ENCODE measurements at places on chromosomes 12 and 14.
A peak's percentile ranks its signal among the peaks of the same experiment; 100 is the strongest.

- DNase-seq: peak; percentile 85
Measured at GRCh38 chr12:11795913-11796459, 146.5 kb downstream of the ETV6 start.

DNA sequence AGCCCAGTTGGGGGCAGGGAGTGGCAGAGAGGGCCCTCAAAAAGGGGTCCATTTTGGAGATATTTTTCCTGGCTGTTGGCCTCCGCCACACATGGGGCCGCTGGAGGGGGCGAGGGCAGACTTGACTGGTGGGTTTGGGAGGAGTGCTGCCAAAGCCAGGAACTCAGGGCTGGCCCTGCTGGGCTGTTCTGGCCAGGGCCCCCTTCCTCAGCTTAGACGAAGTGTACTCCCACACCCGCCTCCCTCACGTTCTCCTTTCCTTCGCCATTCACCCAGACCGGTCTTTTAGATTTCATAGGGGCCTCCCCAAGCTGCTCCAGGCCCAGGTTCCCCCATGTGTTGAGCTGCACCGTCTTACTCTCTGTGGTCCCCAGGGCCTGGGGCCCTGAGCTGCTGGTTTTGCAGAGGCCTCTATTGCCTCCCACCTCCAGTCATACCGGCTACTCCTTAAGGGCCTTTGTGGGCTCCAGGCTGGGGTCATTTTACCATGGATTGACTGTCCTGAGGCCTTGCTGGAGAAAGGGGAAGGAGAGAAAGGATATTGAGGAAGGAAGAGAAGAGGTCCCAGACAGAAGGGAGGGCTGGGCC is 1.3 kb downstream of the KRT7 start:
- DNase-seq: no peak

DNA sequence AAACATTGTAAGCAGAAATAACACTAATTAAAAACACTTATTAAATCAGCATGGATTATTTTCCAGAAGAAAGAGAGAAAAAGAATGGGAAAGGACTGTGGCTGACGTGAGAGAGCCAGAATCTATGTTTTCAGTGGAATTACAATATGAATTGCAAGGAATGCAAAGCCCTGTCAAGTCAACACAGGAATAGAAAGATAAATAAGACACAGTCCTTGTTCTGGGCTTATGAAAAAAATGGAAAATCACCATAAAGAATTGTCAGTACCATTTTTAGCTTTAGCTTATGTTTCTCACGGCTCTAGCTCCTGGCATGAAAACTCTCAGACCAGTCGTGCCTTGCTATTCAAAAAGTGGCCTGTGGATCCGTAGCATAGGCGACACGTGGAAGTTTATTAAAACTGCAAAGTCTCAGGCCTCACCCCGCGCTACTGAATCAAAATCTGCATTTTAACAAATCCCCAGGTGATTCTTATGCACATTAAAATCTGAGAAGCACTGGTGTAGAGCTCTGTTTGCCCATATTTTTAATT is 549.1 kb downstream of the RPS29 start:
- DNase-seq: no peak

DNA sequence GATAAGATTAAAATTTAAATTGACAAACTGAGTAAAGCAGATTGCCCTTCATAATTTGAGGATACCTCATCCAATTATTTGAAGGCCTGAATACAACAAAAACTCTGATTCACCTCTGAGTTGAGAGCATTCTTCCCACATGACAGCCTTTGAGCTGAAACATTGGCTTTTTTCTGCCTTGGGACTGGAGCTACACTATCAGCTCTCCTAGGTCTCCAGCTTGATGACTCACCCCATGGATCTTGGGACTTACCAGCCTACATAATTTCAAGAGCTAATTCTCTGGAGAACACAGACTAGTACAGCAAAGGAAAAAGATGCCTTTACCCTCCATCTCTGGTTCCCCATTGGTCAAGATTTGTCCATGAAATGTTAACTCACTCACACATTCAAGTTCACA is 555.1 kb downstream of the FOXG1 start:
- DNase-seq: peak; percentile 73

- DNase-seq: peak; percentile 73
Measured at GRCh38 chr12:78441737-78442453, 422.7 kb upstream of the SYT1 start.

GRCh38 chr14:28307506-28307905 is 459.1 kb upstream of the FOXG1 start:
- DNase-seq: no peak

DNA sequence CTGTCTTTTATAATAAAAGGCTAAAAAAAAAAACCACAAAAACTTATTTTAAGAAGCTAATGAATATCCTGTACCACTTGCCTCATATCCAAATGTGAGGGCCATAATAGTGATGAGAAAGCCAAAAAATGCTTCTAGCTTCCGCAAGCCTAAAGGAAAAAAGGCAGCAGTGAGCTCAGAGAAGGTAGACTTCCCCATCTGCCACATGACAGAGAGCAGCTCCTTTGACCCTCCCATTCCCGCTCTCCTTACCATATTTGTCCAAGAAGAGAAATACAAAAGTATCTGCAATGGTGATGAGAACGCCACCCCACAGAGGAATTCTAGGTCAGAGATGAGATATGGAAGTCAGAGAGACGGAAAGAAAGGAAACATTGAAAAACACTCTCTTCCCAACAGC is 27.1 kb downstream of the SLC11A2 start:
- DNase-seq: no peak

GRCh38 chr12:118922405-118922804 is 58.9 kb upstream of the SRRM4 start:
- no peak for DNase-seq

- DNase-seq: peak; percentile 49
Measured at GRCh38 chr12:93892423-93893268, 215.5 kb downstream of the CRADD start.

DNA sequence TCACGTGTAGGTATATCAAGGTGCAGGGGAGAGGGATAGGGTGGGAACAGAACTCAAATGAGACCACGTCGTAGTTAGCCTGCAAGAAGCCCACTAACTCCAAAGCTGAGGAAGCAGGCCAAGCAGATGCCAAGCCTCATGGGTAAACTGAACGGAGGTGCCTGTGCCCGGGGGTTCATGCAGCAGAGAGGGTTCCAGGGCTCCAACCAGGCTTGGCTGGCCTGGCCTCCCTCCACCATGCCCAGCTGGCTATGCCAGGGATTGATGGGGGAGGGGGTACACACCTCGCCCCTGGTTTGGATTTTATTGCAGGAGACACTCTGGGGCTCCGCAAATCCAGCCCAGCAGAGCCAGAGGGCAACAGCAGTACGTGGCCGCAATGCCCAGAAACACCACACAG is 27.3 kb downstream of the PXN start:
- no peak for DNase-seq

DNA sequence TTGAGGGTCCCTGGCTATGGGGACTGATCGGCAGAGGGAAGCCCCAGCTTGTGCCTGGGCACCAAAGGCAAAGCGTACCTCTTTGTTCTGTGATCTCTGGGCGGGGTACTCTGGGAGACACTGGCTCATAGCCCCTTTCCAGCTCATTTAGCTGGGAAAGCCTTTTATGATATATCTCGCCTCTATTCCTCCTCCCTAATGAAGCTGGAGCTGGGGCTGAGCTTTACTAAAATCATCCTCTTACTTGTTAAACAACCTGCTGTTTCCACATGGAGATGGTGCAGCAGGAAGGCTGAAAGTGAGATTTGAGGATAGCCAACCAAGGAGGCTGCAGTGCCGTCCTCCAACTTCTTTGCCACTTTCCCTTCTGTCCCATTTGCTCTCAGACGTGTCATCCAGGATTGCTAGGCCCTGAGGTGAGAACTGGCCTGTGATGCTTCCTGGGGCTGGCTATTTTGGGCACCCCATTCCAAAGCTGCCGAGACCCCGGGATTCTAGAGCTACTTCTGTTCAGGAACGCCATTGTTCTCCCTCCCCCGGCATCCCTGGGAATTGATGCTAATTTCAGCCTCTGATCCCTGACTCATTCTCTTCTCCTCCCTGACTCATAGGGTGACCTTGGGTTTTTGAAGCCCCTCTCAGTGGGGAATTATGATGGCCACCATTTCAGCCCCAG is 16.0 kb downstream of the PDE1B start:
- no peak for DNase-seq

GRCh38 chr12:31118347-31119191 is 44.9 kb downstream of the DDX11 start:
- no peak for DNase-seq

GRCh38 chr12:127178052-127178451 is 1088.9 kb upstream of the TMEM132C start:
- no peak for DNase-seq

DNA sequence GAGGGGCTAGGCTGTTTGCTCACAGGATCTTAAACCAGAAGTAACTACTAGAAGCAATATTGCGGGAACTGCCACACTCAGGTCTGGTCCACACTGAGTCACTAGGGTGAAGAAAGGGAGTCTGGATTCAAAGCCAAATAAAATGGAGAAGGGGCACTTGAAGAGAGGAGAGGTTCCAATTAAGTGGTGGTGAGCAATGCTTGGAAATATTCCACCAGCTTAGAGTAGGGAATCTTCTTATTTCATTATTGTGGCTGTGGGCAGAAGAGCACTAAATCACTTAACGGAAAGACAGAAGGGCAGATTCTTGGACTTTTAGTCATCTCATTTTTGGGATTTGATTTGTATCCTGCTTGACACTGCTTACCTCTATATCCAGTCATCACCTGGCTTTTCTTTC is 48.6 kb upstream of the PPP1R12A start:
- DNase-seq: peak; percentile 80

- no peak for DNase-seq
Measured at GRCh38 chr14:94125659-94126418, 3.6 kb downstream of the IFI27L2 start.

DNA sequence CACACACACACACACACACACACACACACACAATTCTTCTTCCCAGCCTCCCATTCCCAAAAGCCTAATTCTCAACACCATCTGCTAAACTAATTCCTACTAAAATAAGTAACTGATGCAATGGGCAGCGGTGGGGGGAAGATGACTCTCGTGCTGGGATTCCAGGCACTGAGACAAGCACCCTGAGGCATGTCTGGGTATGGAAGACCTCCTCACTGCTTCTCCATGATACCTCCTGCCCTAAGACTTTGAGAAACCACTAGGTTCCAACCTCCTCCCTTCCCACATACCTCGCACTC is 789 bp upstream of the VWF start:
- no peak for DNase-seq

DNA sequence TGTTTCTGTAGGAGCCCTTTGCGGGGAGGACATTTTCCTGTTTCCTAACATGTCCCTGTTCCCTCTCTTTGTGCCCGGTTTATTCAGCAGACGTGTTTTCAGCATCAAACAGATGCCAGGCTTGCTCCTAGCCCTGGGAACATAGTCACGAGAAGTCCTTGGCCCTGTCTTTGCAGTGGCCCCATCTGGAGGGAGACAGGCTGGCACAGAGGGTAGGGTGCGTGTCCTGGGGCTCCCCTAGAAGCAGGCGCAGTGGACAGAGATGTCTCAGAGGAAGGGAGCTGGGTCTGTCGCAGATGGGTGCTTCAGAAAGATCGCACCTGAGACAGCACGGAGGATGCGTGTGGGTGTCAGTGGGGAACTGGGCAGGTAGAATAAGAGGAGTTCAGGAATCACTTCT is 75.0 kb upstream of the DYNC1H1 start:
- DNase-seq: no peak

DNA sequence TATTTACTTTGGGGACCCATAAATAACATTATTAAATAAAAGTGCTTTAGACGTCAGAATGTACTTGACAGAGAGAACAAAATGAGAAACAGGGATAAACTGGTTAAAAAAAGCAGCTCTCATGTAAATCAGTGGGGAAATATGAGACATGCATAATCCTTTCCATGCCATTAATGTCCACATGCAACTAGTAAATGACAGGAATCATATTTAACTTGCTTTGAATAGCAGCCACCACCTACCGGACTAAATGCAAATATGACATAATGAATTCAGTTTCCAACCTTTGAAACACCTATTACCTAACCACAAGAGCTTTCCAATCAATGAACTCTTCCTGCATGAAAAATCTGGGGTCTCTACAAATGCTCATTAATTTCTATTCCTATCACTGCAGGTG is 19.6 kb downstream of the FGD6 start:
- no peak for DNase-seq

DNA sequence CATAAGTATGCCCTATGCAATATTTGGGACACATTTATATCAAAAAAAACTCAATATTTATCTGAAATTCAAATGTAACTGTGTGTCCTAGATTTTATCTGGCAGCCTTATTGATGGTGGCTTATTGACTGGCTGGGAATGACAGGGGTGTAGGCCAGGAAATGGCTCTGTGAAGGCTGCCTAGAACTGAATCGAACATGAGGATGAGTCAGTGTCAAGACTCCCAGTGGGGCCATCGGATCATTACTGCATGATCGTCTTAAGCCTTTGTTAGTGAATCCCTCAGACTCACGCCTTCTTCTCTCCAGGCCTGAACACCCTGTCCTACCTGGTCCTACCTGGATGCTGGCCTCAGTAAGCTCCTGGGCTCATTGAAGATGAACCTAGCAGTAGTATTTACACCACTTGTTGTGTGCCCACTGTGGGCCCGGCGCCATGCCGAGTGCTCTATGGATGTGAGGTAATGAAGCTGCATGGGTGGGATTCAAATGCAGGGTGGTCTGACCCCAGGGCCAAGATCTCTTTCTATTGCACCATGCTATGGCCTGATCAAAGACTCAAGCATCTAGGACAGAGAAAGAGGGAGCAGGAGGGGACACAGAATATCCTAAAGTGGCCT is 21.0 kb upstream of the FAIM2 start:
- no peak for DNase-seq

GRCh38 chr12:63964301-63964700 is 119.8 kb downstream of the SRGAP1 start:
- DNase-seq: no peak

GRCh38 chr12:109310247-109311125 is 1.4 kb upstream of the FOXN4 start:
- no peak for DNase-seq

DNA sequence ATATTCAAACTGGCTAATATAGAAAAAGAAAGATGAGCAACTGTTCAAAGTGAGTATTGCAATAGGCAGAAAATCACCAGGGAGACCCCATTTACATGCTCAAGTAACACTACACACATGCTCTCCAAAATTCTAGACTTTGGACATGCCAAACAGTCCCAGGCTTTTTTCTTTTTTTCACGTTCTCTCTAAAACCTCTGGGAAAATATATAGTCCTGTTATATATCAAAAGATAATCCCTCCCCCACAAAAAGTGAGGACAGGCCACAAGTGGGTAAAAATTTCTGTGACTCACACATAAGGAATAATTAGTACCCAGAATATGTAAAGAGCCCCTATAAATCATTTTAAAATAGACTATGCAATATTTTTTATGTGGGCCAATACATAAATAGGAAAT is 55.2 kb downstream of the EFCAB11 start:
- peak; percentile 49 for DNase-seq

DNA sequence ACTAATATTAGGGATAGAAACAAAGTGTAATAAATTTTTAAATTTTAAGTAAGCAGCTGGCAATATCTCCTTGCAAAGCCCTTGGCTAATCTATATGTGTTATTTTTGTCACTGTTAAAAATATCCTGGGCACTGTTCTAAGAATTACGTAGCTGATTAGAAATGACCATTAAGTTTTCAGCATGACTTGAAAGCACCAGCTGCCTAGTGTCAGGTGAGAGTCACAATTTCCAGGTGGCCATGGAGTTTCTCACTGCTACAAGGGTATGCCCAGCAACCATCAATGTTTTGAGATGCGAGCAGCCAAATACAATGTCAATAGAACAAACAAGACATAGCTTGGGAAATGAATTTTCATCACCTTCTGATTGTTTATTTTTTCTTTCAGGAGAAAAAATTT is 23.3 kb upstream of the GYS2 start:
- no peak for DNase-seq
